ENCODE measurements at places on chromosomes 13 and 19.

DNA sequence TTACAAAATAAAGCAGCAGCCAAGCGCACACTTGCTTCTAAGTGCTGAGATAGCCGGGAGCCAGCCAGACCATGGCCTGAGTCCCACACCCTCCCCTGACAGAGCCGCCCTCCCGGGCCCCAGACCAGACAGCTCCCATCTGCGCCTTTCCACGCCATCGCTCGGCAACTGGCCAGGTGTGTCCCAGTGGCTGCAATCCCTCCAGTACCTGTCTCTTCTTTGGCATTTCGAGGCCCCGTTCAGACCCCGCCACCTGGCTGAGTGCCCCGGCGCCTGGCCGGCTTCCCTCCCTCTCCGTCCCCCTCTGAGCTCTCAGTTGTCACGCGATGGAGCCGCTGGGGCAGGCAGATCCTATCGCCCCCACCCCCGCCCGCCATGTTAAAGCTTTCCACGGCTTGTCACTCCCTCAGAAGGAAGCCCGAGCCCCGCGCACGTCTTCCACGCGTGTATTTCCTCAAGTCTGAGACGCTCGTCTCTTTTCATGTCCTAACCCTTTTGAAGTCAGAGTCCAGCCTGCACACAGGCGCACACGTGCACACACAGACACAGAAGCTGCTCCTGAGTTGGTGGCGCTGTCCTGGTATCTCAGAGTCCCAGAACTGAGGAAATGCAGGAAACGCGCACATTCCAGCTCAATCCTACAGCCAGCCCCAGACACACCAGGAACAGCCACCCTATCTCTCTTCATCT, 7.9 kb downstream of the MLLT1 start:
- peaks cover 3% of the 10 kb centered on the region for H3K36me3 ChIP-seq
- no peak for DNase-seq
- no peaks in the 10 kb centered on the region for H3K27me3 ChIP-seq
- peaks cover 35% of the 10 kb centered on the region for H3K4me1 ChIP-seq
- no peak overlapping the region for H3K27ac ChIP-seq
- no peak overlapping the region for H3K4me3 ChIP-seq

DNA sequence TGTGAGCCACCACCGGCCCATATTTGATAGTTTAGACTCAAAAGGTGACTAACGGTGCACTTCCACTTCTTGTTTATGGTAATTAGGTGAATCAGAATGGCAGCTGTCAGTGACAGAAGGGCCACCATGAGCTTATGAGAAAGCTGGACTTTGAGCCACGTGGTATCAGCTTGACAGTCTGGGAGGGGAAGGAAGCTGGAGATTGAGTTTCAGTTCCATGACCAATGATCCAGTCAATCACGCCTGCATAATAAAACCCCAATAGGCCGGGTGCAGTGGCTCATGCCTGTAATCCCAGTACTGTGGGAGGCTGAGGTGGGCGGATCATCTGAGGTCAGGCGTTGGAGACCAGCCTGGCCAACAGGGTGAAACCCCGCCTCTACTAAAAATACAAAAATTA, 8.2 kb downstream of the EID2B start:
- H3K4me3 ChIP-seq: no peak overlapping the region
- no peaks in the 10 kb centered on the region for H3K36me3 ChIP-seq
- no peaks in the 10 kb centered on the region for H3K27me3 ChIP-seq
- H3K4me1 ChIP-seq: peaks cover 10% of the 10 kb centered on the region
- DNase-seq: no peak

DNA sequence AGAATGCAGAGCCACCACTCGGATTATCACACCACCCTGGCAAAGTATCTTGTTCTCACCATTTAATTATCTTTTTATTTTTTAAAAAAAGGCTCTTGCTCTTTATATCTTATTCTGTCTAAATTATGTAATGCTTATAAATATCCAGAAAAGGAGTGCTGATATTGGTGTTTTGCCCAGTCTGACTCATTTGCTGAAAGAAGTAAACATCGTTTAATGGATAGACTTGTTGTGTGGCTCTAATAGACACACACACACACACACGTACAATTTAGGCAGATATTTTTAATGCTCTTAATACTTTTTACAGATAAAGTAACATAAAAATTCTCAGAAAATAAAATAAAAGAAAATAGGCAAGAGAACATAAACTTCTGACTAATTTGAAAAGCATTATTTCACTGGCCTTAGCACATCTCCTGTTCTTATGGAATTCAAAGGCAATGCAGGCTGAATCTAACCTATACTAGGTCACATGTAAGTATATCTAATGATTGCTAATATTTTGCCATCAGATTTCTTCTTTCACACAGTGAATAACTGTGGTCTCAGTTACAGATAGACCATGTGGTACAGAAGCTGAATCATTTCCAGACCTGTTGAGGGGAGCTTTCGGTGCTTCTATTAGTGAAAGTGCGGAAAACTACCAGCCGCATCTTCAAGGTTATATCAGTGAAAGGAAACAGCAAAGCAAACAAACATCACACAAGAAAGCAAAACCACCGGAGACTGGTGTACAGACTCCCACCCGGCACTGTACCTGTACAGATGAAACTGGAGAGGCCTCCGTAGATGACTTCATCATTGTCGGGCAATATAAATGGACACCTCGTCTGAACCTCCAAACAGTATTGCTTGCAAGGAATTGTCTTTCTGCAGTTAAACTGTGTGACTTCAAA, 642.1 kb upstream of the ARGLU1 start:
- no peak overlapping the region for H3K4me3 ChIP-seq
- H3K4me1 ChIP-seq: no peaks in the 10 kb centered on the region
- no peaks in the 10 kb centered on the region for H3K36me3 ChIP-seq
- no peak overlapping the region for H3K27ac ChIP-seq

DNA sequence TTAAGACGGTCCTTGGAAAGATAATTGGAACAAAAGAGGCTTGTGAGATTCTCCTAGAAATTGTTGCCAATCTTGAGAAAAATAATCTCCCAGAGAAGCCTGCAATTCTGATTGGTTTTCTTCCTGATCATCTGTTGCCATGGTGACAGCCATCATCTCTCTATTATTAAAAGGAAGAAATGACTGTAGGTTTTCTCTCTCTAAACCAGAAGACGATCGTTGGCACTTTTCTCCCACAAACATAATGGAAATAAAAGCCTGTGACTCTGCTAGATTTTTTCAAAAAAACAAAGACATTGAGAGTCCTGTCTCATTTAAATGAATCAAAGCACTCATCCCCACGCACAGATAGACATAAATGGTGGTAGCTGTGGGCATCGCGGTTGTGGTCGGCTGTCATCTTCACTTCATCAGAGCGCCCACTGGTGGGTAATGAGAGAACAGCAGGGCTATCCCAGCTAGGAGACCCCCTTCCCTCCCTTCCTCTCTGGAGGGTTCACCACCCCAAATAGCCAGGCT, 21.7 kb upstream of the CALM3 start:
- DNase-seq: no peak
- peak overlapping the region; percentile 56 for H3K27ac ChIP-seq
- no peaks in the 10 kb centered on the region for H3K36me3 ChIP-seq
- peaks cover 19% of the 10 kb centered on the region for H3K4me1 ChIP-seq

- peaks cover 7% of the 10 kb centered on the region for H3K4me1 ChIP-seq
- no peak overlapping the region for H3K4me3 ChIP-seq
- no peak for DNase-seq
- H3K27me3 ChIP-seq: peaks cover 14% of the 10 kb centered on the region
- no peaks in the 10 kb centered on the region for H3K36me3 ChIP-seq
These were observed 87.6 kb downstream of the IRS2 start for GRCh38 chr13:109698779-109699178.

Measured in activated T-cell treated with anti-CD3 and anti-CD28 coated beads, Interleukin-2, amount 50 U/mL, for 72 hours (primary cell).